GM23248 (cell line): ENCODE measurements at places on chromosomes 13 and 19. TPM values are rescaled to one million over a fixed set of nuclear protein-coding genes. Genes with fewer than 3 reads are reported as not detected.

- H3K27me3 ChIP-seq = peaks cover 98% of the 10 kb centered on the region
- H3K4me3 ChIP-seq = no peak overlapping the region
- peak; percentile 21 for DNase-seq
- H3K27ac ChIP-seq = no peak overlapping the region
- no peaks in the 10 kb centered on the region for H3K36me3 ChIP-seq
- no peaks in the 10 kb centered on the region for H3K4me1 ChIP-seq
Measured at GRCh38 chr13:27926644-27927434, 7.0 kb downstream of the PDX1 start.

DNA sequence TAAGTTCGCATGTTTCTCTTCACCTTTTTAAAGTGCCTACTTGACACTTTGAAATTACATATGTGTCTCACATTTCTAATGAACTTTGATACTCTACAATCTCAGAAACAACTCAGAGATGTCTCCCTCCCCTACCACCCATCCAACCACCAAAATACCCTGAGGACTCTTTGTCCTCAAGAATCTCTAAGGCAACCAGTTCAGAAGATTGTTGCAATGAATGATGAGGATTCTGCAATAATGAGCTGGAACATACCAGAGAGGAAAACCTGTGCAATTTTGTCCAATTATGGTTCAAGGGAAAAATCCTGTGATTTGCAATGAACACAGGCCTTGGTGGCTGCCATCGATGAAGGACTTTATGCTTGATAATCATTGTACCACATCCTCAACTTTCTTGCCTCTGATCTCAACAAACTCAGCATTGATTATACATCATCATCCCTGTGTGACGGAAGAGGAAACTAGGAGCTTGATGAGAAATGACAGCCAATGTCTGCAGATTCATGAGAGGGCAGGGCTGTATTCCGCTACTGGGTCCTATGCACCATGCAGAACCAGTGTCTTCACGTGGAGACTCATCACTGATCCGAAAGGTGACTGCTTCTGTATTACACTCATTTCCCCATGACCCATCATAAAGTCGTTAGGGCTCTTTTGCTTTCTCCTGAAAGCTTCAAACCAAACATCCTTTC, 1.1 kb downstream of the FPR1 start:
- peaks cover 4% of the 10 kb centered on the region; the same call in 1 of the 2 replicates for H3K4me1 ChIP-seq
- DNase-seq = peak; percentile 39
- peak overlapping the region; percentile 47 for H3K27ac ChIP-seq
- no peak overlapping the region for H3K4me3 ChIP-seq

GRCh38 chr13:106566641-106567473, 1.1 kb downstream of the ARGLU1 start:
- peak; percentile 84 for DNase-seq
- peaks cover 35% of the 10 kb centered on the region for H3K4me1 ChIP-seq
- H3K36me3 ChIP-seq = no peaks in the 10 kb centered on the region
- H3K4me3 ChIP-seq = peak overlapping the region; percentile 87
- peak overlapping the region; percentile 89 for H3K27ac ChIP-seq
- no peaks in the 10 kb centered on the region for H3K27me3 ChIP-seq

- H3K27ac ChIP-seq = no peak overlapping the region
- no peaks in the 10 kb centered on the region for H3K36me3 ChIP-seq
- no peaks in the 10 kb centered on the region for H3K4me1 ChIP-seq
- no peak overlapping the region for H3K4me3 ChIP-seq
- DNase-seq = no peak
- no peaks in the 10 kb centered on the region for H3K27me3 ChIP-seq
Measured at GRCh38 chr13:59337070-59337469, 826.7 kb downstream of the DIAPH3 start.

PDE4C gene
- total RNA-seq = under 0.01 and 0.22 TPM in 2 replicates

MCEMP1 gene
- not detected in 2 replicates for total RNA-seq

IFNL1 gene
- not detected in 2 replicates for total RNA-seq
